ENCODE measurements at places on chromosomes 6 and 20.

GRCh38 chr20:35087791-35088190, 4.8 kb downstream of the TRPC4AP start:
- no peak for DNase-seq

GRCh38 chr20:49187330-49187850, 744 bp downstream of the STAU1 start:
- DNase-seq = no peak

- DNase-seq = no peak
These were observed 252.9 kb upstream of the RUNX2 start for GRCh38 chr6:45075246-45075645.

DNA sequence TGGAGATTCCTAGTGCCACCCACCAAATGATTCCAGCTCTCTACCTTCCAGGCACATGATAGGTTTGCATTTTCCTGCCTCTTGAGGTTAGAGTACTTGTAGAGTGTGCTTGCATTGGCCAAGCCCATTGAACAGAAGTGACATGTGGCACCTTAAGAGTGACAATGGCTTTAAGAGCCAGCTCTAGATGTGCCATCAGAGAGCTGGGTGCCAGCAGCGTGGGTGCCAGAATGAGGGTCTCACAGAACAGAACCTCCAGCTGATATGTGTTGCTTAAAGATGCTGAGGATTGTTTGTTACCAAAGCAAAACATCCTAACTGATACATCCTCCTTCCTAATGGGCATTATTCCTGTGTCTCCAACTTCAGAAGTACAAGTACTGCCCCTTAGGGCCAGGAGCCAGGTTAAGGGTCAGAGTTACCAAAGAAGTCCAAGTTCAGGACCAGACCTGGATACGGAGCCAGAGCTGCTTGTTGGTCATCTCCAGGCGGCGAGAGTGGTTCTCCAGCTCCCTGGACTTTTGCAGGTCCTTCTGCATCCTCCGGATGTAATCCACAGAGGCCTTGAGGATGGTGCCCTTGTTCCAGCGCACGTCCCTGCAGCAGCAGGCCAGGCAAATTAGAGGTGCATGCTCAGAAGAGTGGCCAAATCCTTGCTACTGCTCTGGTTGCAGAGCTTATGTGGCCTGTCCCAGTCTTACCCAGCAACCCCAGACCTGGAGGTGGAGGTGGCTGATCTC, 47.5 kb downstream of the MDFI start:
- no peak for DNase-seq

DNA sequence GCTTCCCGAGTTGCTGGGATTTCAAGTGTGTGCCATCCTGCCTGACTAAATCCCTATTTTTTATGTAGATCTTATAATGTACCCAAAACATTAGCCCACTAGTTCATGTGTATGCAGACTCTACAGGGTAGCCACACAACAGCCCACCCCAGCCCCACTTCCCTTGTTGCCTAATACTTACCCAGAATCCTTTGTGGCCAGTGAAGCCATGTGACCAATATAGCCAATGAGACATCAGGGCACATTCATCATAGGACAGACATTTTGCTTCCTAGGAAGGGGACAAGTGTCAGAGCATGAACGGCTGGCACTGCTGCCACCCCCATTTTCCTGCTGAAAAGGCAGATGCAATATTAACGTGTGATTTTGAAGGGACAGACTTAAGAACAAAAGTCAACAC, 36.0 kb upstream of the TCP11 start:
- no peak for DNase-seq

DNA sequence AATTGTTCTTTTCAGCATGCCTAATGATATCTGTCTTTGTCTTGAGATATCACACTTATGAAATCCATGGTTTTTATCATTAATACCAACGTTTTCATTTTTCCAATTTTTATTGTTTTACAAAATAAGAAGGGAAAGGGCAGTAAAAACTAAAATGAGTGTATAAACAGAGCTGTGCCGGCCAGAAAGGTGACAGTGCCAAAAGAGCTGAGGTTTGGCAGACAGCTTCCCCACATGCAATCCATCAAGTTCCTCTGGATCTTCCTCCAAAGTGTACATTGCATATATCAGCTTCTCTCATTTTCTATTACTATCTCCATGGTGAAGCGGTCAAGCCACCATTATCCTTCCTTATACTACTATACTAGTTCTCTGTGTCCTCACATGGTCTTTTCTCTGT, 10.1 kb upstream of the TMEM244 start:
- DNase-seq = no peak

- DNase-seq = no peak
These were observed 304.7 kb downstream of the SOX4 start for GRCh38 chr6:21898107-21898796.

GRCh38 chr6:20924911-20925543, 390.8 kb downstream of the CDKAL1 start:
- no peak for DNase-seq

DNA sequence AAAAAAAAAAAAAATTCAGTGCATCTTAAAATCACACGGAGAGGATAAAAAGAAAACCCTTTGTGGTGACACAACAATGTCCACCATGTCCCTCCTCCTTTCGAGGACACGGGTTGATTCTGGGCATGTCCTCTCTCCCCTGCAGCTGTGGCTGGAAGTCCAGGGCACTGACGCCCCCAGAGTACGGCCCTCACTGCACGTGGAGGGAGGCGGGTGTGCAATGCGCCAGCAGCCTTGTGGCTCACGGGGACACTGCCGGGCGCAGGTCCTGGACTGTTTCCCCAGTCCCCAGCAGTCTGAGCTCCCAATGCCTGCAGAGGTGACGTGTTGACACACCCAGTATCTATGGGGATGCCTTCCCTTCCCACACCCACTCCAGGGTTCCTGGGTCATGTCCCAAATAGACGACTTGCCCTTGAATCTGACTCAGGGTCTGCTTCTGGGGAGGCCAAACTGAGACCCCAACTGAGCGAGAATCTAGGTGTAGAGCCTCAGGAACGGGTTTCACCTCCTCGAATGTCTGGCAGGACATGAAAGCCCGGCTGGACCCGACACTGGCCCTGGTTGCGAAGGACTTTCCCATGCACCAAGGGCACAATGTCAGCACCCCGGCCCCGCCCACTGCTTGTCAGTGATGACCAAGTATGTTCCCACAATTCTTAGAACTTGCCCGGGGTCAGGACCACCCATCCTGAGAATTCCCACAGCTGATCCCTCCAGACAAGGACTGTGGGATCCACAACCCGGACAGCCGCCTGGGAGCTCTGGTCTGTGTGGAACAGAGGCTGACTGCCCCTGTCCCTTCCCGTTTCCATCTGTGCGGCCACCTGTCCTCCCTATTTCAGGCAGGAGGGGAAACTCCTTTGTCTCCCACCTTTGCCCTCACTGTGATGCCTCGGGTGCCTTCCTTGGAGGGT, 425.1 kb upstream of the SULF2 start:
- no peak for DNase-seq

- DNase-seq = no peak
These were observed 128.3 kb upstream of the MAP3K7 start for GRCh38 chr6:90715093-90715655.

DNA sequence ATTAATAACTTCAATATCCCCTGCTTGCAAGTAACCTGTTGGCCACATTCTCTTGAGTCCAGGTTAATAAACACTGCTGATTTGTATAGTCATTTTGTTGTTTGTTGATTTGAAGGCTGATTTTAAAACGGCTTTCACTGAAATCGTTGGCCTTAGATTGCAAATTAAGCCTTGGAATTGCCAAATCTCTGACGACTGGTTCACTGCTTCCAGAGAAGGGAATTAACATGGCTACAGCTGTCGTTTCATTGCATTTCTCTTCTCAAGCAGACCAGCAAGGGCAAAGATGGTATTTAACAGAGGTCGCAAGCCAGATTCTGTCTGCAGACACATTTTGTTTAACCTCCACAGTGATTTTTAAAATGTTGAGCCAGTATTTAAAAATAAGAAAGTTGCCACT, 470.9 kb downstream of the TFAP2A start:
- DNase-seq = no peak
